Hypothalamus (tissue), 51 donors: ENCODE measurements at places on chromosomes 4 and X.

DNA sequence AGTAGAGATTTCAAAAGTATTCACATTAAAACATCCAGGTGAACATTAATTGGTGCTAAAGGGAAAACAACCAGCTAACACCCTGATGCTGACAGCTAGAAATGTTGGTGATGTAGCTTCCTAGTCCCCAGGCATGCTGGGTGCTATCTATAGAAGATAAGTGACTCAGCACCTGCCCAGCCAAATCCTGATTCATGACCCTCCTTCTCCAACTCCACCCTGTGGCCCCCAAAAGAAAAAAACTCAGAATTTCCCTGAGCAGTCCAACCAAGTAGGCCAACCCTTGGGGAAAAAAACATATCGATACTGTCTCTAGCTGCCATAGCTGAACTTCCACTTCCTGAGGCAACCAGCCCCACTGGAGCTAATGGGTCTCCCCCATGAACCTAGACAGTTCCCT, 197.6 kb upstream of the KLF3 start:
- no peak for DNase-seq

DNA sequence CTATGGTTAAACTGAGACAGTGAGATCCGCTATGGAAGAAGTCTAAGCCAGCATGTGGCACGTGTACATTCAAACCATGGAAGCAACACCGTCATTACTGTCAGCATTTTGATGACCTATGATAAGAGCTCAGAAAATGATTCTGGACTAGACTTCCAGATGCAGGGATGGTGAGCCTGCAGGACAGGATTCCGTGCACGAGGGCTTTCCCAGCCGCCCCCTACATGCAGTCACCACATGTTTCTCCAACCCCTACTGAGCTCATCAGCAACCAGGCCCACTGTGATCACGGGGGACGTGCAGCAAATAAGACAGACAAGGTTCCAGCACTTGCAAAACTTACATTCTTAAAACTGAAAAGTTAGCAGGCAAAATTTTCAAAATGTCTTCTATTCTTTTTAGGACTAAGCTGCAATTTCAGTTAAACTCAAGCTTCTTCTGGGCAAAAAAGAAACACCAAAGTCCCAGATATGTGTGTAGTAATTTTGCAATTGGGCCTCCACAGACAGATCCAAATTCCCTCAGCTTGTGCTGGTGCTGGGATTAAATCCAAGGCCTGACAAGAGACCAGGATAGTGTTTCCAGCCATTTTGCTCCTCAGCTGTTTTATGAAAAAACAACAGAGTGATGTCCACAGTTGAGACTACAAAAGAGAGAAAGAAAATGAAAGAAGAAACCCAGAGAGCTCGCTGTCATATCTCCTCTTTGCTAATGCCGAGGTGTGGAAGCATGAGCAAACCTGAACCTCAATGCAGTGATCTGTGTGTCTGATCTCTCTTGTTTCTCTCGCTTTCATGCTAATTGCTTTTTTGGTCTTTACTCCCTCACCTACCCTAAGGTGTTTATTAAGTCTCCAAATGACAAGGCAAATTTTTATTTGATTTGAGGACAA, 118.2 kb downstream of the AFAP1 start:
- no peak for DNase-seq

GRCh38 chrX:16711219-16711811, 1.2 kb downstream of the CTPS2 start:
- no peak for DNase-seq

DNA sequence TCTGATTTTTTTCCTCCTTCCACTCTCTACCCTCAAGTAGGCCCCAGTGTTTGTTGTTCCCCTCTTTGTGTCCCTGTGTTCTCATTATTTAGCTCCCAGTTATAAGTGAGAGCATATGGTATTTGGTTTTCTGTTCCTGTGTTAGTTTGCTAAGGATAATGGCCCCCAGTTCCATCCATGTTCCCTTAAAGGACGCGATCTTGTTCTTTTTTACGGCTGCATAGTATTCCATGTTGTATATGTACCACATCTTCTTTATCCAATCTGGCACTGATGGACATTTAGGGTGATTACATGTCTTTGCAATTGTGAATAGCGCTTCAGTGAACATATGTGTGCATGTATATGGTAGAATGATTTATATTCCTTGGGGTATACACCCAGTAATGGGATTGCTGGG, 54.5 kb upstream of the BTC start:
- DNase-seq: no peak

GRCh38 chrX:125295337-125295736, 24.3 kb upstream of the TEX13C start:
- no peak for DNase-seq

DNA sequence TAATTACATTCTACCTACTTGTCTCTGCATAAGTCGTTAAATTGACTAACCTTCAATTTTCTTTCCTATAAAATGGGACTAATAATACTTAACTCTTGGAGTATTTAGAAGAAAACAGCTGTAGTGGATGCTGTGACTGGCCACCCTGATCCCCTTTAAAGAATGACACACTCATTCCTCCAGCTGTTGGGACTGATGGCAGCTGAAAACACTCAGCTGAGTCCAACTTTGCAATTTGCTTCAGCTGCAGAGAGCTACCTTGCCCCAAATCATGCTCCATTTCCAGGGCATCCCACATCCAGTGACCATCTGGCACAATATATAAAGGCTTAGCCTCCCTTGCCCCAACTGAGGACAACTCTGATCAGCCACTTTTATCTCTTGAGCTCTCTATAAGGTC, 89.1 kb downstream of the MID1IP1 start:
- DNase-seq: no peak

GRCh38 chr4:124804041-124804440, 91.5 kb upstream of the ANKRD50 start:
- no peak for DNase-seq

- no peak for DNase-seq
These were observed 649.5 kb upstream of the TENM3 start for GRCh38 chr4:181593703-181594102.

GRCh38 chrX:63426519-63426918, 75.4 kb upstream of the SPIN4 start:
- DNase-seq: no peak

DNA sequence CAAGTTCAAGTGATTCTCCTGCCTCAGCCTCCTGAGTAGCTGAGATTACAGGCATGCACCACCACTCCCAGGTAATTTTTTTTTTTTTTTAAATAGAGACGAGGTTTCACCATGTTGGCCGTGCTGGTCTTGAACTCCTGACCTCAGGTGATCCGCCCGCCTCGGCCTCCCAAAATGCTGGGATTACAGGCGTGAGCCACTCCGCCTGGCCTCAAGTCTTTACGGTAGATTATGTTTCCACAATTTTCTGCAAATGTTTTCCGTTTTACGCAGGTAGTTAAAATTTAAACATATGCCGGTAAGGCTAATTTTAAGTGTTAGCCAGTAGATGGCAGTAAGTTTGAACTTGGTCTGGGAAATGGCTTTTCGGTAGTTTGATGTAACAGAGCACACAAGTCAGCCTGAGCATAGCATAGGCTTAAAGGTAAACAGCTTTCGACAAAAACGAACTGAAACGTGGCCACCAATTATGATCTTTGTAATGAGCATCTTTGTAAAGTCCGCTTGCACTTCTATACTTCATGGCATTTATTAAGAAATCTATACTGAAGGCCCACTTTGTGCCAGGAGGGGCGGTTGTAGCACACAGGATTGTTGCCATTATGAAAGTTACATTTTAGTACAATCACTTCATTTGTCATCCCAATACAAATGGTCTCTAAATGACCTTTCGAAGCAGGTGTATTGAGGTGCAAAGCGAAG, 31.1 kb downstream of the CCKAR start:
- no peak for DNase-seq

DNA sequence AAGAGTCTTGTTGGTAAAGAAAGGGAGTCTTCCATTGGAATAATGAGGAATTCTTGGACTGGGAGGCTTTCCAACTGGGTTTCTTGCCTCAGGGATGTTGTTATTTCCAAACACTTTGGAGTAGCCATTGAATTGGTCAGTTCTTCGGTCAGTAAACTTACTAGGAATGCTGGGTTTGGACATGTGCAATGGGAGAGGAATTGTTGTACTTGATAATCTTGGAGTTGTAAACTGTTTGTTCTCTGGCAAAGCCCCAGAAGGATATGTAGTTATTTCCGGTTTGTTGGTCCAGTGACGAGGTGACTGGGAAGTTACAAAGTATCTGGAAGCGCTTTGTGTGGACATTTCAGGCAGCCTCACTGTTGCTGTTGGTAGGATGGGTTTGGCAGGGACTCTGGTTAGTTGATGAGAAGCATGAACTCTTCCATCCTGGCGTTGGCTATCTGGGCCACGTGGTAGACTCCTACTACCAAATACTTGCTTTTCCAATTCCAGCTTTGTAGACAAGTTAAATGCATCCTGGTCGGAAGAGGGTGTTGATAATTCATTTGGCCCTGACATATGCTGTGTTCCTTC, 25.9 kb downstream of the MXRA5 start:
- no peak for DNase-seq

GRCh38 chr4:8176547-8177399, 18.2 kb upstream of the ABLIM2 start:
- peak; percentile 23 for DNase-seq

- DNase-seq: no peak
These were observed 14.8 kb downstream of the ARHGEF6 start for GRCh38 chrX:136765821-136766356.

DNA sequence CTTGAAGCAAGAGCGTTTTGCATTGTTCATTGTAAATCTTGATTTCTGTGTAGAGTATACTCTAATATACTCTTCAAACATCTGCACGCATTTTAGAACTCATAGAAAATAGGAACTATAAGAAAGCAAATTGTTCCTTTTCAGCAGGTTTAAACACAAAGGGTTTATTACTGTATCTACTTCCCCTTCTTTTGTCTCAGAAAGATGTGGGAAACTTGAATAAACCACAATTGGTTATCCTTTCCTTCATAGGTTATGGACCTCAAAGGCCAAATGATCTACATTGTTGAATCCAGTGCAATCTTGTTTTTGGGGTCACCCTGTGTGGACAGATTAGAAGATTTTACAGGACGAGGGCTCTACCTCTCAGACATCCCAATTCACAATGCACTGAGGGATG, 46.0 kb upstream of the GUCY1B1 start:
- DNase-seq: no peak

- DNase-seq: no peak
These were observed 4.1 kb upstream of the PGRMC1 start for GRCh38 chrX:119231936-119232445.

DNA sequence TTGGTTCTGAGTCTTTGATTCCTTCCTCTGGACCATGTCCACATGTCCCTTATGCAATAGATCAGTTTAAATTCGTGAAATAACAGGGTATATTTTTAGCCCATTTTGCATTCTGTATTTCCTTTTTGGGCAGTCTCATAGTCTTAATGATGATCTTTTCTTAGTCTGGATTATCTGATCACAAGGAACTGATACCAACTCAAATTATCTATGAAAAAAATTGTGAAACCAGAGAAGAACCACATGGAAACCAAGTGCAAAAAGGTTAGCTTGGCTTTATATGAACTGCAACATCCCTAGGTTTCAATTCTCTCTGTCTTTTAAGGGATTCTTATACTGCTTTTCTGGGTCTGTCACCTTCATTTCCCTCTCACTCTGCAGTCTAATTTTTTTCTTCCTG, 608.6 kb upstream of the AADAT start:
- DNase-seq: no peak

- no peak for DNase-seq
These were observed 58.2 kb upstream of the GPC4 start for GRCh38 chrX:133473451-133473850.

GRCh38 chr4:165556383-165556782, 177.6 kb downstream of the CPE start:
- DNase-seq: no peak

DNA sequence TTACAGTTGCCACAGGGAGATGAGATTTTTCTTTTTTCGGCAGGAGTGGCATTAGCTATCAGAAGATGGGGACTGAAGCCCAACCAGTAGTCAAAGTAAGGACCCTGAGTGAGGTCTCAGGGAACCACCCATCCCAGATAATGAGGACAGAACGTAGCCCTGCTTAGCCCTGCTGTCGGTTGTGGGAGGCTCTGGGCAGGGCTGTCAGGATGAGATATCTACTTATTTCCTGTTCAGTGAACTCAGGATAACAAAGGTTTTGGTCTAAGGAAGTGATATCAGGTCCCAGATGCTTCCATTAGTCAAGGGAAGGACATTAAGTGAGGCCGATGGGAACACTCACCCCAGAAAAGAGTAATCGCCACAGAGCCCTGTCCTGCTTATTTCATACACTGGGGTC, 2.3 kb downstream of the MAGEB16 start:
- no peak for DNase-seq

GRCh38 chr4:6017800-6018199, 431 bp downstream of the C4orf50 start:
- DNase-seq: no peak

DNA sequence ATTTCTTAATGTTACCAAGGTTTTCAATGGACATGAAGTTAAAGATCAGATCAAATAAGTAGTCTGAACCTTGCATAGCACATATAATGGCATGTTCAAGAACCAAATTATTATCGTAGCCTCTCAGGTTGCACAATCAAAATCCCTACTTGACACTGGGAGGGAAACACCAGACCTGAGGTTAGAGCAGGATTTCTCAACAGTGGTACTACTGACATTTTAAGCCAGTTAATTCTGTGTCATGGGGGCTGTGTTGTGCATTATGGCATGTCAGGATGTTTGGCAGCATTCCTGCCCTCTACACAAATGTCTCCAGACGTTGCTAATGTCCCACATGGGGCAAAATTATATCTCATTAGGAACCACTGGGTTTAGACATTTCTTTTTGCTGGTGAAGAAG, 20.8 kb downstream of the RLIM start:
- no peak for DNase-seq

GRCh38 chrX:63754136-63754859, 30.7 kb downstream of the ARHGEF9 start:
- peak; percentile 25 for DNase-seq

GRCh38 chrX:30734782-30735181, 81.6 kb downstream of the GK start:
- no peak for DNase-seq

GRCh38 chr4:2059046-2059725, at the start of gene NAT8L:
Gene NAT8L (plus strand): TSS chr4:2059327. CDS start chr4:2059512, 185 bp downstream.
- DNase-seq: peak; percentile 74

DNA sequence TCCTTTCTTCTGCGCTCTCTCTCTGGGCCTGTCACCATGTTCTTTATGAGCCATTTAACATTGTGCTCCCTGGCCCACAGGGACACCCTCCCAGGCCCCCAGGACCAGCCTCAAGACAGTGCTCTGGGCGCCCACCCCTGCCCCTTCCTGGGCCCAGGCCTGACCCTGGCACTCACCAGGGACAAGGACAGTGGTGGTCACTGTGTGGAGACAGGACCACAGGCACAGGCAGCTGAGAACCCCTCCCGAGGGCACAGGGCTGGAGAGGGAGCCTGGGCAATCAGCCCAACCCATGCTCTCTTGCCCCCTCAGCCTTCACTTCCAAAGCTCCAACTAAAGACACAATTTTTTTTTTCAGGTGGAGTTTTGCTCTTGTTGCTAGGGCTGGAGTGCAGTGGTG, 218.2 kb upstream of the PSAPL1 start:
- DNase-seq: no peak

- DNase-seq: no peak
These were observed 200.9 kb upstream of the MID1 start for GRCh38 chrX:10821293-10821692.

GRCh38 chr4:62791386-62791785, 1591.3 kb downstream of the ADGRL3 start:
- DNase-seq: no peak
